ENCODE measurements at places on chromosomes 6 and 20.

- no peak for DNase-seq
Measured at GRCh38 chr6:42171813-42172581, 1.2 kb upstream of the GUCA1A start.

DNA sequence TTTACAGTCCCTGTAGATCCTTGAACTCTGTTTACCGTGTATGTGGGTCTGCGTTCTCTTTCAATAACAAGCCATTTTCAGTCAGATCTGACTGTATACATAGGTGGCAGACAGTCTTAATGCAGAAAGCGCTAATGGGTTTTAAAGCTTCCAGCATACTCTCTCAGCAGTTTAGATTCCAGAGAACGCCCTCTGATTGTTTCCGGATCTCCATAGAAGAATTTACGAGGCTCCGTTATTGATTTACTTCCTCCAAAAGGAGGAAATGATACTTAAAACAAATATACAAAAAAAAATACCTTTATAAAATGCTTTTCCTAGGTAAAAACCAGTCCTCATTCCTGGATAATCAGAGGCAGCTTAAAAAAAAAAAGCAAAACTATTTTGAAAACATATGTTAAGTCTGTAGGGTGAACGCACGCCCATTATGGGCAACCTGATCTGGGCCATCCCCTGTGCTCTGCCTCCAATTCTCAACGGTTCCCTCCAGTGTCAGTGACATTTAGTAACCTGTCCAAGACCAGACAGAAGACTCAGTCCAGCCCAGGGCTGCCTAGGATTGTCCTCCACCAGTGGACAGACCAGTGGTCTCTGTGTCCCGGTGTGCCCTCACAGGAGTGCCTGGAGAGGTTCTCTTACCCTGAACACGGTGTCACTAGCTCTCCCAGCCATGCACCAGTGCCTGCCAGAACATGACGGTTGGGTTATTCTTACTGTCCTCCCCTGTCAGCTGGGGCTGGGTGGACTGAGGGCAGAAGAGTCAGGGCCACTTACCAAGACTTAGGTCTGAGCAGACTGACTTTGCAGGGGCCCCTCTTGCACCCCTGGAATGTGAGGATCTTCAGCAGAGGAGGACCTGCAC, 217.3 kb downstream of the ARID1B start:
- no peak for DNase-seq

- DNase-seq, result no peak
Measured at GRCh38 chr6:121668259-121668658, 232.8 kb downstream of the GJA1 start.

DNA sequence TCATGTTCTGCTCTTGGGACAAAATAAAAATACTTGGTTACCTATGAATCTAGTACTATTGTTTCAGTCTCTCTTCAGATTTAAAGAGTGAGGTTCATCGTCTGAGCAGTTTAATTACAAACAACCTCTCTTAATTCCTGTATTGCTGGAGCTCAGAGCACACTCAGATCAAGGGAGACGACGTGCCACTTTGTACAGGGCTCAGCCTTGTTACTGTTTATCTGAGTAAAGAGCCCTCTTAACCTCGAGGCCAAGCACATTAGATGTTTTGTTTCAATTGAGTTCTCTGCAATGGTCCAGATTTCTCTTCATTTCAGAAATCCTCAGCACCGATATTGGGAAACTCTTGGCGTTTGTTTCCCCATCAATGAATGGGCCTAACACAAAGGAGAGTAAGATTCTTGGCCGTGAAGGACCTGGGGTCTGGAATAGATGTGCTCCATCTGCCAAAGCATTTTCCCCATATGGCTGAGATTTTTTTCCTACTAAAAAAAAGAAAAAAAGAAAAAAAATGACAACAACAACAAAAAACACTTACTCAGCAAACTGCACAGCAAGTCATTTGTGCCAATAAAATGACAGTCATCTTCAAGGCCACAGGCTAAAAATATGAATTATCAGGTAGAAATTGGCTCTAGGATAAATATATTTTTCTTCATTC, 82.6 kb upstream of the CCN6 start:
- DNase-seq, result no peak

- no peak for DNase-seq
Measured at GRCh38 chr6:143528164-143528811, 16.8 kb upstream of the FUCA2 start.

- no peak for DNase-seq
Measured at GRCh38 chr20:36311854-36312723, 6.0 kb downstream of the DLGAP4 start.

DNA sequence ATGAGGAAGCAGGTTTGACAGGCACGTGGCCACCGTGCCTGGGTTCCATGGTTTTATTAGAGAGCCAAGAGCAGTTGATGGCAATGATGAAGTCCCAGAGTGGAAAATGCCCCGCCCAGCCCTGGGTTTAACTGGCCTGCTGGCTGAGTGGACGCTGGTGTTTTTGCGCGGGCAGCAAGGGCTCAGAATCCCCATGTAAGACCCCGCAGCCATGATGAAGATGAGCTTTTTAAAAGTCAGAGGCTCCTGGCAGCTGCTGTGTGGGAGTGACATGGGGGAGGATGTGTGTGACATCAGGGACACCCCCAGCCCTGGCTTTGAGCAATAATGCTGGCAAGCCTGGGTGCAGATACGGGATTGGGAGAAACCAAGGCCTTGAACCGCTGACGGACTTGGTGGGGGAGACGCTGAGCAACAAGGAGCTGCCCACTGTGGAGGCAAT, 33.0 kb upstream of the SLCO4A1 start:
- DNase-seq, result no peak

- no peak for DNase-seq
Measured at GRCh38 chr6:100266494-100267401, 198.0 kb downstream of the SIM1 start.

DNA sequence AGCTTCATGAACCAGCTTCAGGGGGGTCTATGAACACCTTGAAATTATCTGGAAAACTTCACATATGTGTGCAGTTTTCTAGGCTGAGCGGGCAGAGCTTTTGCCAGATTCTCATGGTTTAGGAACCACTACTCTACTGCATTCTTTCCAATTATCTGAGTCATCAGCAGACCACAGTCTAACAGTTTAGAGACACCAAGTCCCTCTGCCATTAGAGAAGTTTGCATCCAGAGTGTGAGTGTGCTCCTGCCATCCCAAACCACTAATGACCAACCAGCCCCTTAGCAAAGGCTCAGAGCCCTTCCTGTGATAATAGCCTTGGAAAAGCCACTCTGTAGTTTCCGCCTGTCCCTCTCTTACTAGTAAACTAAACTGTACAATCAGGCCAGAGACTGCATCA, 96.8 kb downstream of the PHACTR1 start:
- DNase-seq, result no peak

- peak; percentile 56 for DNase-seq
Measured at GRCh38 chr6:89385156-89385667, 26.9 kb downstream of the RRAGD start.

DNA sequence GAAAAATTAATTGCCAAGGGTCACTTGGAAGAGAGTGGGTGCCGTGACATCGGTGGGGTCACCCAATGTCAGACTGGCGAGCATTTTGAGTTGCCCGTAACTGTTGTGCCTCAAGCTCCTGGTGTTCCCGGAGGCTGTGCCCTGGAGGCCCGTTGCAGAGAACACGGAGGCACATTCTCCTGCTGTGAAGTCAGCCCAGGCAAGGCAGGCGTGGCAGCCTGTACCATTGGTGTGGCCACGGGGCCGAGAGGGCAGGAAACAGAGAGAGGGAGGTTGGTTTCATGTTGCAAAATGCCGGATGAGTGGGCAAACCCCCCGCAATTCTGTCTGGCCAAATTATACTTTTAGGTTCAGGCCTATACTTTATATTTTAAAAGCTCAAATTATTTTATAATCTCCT, 81.2 kb downstream of the THBS2 start:
- DNase-seq, result peak; percentile 33

- DNase-seq, result no peak
Measured at GRCh38 chr6:166395351-166395750, 12.6 kb upstream of the MPC1 start.

Measured in kidney glomerular epithelial cell (primary cell).